Stimulated activated CD4-positive, alpha-beta T cell treated with anti-CD3 and anti-CD28 coated beads, Interleukin-4, amount 100 ng/mL, for 1 hour (primary cell): ENCODE measurements at places on chromosomes 3 and 15.

GRCh38 chr3:23740517-23740965 is 65.2 kb upstream of the UBE2E1 start:
- DNase-seq: no peak

- peak; percentile 71 for DNase-seq
These were observed 192.6 kb upstream of the LYSMD4 start for GRCh38 chr15:99925661-99926461.

DNA sequence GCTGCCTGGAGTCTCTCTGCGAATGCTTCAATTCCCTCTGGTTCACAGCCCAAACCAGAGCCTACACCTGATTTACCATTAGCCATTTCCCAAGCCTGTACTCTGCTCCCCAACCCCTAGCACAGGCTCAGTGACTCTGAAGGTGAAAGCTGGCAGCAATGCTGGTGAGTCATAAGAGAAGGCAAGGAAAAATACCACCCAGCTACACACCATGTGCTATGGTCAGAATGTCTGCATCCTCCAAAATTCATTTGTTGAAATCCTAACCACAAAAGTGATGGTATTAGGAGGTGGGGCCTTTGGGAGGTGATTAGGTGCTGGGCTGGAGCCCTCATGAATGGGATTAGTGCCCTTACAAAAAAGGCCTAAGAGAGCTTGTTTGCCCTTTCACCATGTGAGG is 117.1 kb upstream of the TJP1 start:
- no peak for DNase-seq

DNA sequence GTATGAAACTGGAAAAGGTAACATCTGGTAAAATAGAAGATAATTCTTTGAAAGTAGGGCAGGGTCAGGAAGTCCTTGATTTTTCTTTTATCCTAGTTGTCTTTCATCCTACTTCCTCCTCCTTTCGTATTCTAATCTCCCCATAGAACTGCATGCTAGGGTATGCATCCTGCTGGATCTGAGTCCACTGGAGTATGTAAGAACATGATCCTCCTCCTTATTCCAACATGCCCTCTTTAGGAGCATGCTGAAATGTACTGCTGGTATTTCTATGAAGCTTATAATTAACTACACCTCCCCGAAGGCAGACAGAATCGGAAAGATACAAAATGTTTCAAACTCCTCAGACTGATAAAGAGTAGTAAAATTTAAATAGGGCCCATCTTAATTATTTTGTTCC is 493.8 kb downstream of the AGBL1 start:
- no peak for DNase-seq

- peak; percentile 96 for DNase-seq
These were observed at the start of gene TRIM59 for GRCh38 chr3:160449636-160450598. TSS of gene TRIM59 (minus strand) at chr3:160449786. CDS start at chr3:160439183, 10,603 bp downstream.
